Occipital lobe (tissue), 3 donors: ENCODE measurements at places on chromosomes 11 and 22.

DNA sequence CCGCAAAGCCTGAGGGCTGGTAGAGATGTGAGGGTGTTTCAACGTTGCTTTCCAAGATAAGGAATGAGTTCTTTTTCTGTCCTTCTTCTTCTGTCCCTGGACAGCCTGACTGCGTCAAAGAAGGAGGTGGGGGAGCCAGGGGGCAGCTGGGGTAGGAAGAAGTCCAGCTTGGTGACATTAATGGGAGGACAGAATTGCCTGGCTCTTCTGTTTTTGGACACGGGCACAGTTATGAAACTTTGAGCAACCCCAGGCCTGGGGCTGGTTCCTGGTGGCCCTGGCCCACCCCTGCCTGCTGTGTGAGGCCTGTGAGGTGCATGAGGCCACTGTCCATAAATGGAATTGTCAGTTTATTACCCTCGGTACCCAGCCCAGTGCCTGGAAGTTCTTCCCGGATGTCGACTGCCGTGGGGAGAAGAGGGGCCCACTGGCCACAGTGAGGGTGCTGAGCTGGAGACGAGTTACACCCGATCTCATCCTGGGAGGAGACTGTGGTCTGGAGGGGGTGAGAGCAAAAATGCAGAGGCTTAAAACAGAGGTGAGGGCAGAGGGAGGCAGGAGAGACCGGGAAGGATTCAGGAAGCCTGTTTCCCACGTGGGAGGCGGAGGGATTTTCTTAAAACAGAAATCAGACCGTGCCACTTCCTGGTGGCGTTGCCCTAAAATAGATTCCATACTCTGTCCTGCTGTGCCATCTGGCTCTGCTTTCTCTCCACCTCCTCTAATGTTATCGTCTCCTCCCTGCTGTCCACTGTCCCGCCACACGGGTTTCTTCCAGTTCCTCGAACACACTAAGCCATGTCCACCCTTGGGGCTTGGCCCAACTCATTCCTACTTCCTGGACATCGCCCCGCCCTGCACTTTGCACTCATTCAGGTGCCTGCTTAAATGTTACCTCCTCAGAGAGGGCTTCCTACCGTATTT lies 59.7 kb upstream of the RASD2 start:
- no peak for DNase-seq

- no peak for DNase-seq
Measured at GRCh38 chr22:19503869-19504268, 20.3 kb downstream of the CLDN5 start.

GRCh38 chr22:41841085-41841712 lies 8.3 kb downstream of the SREBF2 start:
- DNase-seq = no peak

DNA sequence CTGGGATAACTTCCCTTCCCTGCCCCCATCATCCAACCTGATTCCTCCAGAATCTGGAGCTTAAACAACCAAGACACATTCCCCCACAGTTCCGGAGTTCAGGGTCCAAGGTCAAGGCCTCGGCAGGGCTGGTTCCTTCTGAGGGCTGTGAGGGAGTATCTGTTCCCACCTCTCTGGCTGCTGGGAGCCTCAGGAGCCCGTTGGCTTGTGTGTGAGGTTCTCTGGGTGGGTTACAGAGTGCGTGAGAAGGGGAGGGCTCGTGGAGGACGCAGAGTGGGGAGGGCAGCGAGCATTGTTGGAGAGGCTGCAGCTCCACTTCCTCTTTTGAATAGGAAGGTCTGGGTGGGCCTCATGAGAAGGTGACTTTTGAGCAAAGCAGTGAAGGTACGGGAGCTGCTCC lies 8.5 kb downstream of the SERHL2 start:
- DNase-seq = no peak

DNA sequence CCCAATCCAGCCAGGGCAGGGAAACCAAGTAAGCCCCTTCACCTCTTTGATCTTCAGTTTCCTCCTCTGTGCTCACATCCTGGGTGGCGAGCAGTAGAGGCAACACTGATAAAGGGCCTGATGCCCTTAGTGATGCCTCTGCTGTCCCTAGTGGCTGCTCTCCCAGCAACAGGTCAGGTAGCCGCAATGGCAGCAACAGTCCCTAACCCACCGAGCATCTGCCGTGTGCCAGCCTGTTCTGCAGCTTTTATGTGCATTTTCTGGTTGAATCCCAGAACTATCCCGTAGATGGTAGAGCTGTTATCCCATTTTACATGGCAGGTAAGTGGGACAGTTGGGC lies 5.2 kb downstream of the SCYL1 start:
- no peak for DNase-seq

DNA sequence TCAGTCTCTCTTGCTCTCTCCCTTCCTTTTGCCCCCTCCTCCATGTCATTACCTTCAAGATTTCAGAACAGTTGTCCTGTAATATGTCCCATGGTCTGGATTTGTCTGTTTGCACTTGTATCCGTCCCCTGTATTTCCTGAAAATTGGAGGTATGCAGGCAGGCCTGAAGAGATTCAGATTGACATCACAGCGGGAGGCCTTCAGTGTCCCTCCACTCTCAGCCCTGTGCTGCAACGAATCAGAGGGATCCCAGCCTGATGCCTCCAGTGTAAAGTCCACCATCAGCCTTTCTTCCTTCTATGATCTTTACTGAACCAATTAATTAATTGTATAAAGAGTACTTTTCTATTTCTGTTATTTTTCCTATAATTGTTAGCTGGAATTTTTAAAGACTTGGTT lies 57.3 kb downstream of the ELMOD1 start:
- DNase-seq = no peak

DNA sequence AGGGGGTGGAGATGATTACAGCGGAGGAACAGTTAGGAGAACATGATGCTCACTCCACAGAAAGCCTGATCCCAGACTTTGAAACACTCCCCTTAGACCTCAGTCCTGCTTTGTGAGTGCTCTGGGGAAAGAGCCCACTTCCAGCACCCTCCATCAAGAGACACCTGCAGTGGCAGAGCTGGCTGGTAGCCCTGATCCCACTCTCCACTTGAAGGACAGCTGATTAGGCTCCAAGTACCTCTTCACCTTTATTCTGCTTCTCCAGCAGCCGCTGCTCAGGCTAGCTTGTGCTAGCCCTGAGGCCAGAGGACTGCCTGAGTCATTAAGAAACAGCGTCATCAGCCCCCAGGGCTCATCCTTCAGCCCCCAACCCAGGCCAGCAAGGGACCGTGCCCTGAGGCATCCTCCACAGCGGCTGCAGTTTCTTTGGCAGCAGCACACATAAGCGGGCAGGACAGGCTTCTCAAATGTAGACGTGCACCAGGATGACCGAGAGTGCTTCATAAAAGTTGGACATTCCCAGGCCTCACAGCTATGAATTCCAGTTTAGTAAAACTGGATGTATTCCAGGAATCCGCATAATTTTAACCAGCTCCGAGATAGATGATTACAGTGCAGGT lies 146.0 kb upstream of the TBCEL start:
- no peak for DNase-seq

DNA sequence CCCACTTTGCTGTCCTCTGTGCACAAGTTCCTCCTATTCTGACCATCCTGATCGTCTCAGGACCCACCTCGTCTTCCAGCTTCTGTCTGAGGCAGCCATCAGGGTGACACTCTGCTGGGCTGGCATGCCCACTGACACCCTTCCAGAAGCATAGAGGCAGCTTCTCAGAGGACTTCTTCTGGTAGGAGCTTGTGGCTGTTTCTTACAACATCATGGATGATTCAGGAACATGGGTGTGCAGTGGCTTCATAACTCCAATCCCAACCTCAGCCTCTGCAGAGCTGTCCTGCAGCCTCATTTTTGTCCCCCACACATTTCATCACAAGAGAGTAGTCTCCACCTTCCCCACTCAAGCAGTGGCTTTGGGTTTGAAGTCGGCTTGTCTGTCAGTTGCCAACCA lies 20.9 kb upstream of the CTR9 start:
- no peak for DNase-seq

DNA sequence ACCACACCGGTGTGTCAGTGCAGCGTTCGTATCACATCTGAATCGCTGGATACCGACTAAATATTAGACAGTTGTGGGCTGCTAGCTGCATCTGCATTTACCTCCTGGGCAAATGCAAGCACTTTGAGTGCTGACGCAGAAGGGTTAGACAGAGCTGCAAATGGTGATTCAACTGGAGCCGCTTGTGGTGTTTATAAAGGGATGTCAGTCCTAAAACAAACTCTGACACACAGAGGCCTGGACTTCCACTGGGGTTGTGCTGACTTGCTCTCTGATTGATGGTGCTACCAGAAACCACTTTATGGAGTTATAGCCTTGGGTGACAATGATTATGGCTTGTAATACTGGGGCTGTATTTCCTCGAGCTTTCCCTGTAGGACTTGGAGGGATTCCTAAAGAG lies 374.4 kb downstream of the NTM start:
- no peak for DNase-seq

DNA sequence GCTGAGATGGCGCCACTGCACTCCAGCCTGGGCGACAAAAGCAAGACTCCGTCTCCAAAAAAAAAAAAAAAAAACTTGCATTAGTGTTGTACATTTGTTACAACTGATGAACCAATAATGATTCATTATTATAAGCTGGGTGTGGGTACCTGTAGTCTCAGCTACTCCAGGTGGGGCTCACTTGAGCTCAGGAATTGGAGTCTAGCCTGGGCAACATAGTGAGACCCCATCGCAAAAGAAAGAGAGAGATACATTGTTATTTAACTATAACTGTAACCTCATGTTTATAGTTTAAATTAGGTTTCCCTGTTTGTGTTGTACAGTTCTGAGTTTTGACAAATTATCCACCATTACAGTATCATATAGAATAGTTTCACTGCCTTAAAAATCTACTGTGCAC lies 38.6 kb downstream of the KDM2A start:
- DNase-seq = no peak

GRCh38 chr11:2366733-2367132 lies 10.4 kb upstream of the CD81 start:
- DNase-seq = no peak

DNA sequence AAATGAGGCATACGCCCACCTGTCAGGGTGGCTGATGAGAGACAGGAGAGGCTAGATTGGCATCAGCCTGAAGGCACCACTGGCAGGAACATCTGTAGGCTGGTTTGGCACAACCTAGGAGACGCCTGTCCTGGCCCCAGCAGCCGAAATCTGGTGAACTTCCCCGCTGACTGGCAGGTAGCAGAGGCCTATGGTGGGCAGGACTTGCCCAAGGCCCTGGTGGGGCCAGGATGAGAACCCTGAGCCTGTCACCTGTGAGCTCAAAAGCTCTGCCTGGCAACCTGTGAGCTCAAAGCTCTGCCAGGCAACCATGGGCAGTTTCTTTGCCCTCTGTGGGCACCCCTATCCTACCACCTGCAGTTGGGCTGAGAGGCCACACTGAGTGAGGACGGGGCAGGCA lies 2.5 kb downstream of the DERL3 start:
- DNase-seq = no peak

- no peak for DNase-seq
Measured at GRCh38 chr11:134664447-134665187, 252.6 kb upstream of the B3GAT1 start.

GRCh38 chr22:25940479-25940878 lies 198.5 kb downstream of the MYO18B start:
- DNase-seq = no peak

GRCh38 chr11:7196396-7197146 lies 55.1 kb upstream of the SYT9 start:
- no peak for DNase-seq

DNA sequence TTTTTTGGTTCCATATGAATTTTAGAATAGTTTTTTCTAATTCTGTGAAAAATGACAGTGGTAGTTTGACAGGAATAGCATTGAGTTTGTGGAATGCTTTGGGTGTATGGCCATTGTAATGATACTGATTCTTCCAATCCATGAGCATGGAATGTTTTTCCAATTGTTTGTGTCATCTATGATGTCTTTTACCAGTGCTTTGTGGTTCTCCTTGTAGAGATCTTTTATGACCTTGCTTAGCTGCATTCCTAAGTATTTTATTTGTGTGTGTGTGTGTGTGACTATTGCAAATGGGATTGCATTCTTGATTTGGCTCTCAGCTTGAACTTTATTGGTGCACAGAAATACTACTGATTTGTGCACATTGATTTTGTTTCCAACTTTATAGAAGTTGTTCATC lies 3.0 kb upstream of the CSF2RB start:
- no peak for DNase-seq

DNA sequence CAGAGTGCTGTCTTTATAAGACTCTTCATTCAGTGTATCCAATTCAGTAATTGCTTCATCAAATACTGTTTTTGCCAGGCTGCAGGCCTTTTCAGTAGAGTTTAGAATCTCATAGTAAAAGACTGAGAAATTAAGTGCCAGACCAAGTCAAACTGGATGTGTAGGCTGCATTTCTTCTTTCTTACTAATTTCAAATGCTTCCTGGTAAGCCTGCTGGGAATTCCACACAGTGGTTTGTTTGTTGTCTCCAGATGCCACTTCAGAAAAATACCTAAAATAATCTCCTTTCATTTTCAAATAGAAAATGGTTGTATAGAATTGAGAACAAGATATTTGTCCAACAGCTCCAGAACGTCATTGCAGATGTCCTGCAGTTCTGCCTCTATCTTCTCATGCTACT lies 34.7 kb downstream of the LDHAL6A start:
- no peak for DNase-seq

- DNase-seq = no peak
Measured at GRCh38 chr11:119673759-119674336, 55.2 kb downstream of the NECTIN1 start.

- DNase-seq = no peak
Measured at GRCh38 chr11:11430431-11430830, 77.4 kb upstream of the CSNK2A3 start.

GRCh38 chr11:124917115-124917637 lies 1.9 kb upstream of the HEPN1 start:
- DNase-seq = peak; percentile 28
